ENCODE measurements at places on chromosomes 5 and 9. TPM values are rescaled to one million over a fixed set of nuclear protein-coding genes. Genes with fewer than 3 reads are reported as not detected.

The SLC36A3 gene
- not detected for total RNA-seq

The TTC16 gene
- total RNA-seq = not detected

The FOXD4 gene
- total RNA-seq = 0.25 TPM

The LPAR1 gene
- total RNA-seq = 0.32 TPM

The SUSD3 gene
- 0.16 TPM for total RNA-seq

The SLC4A9 gene
- total RNA-seq = under 0.01 TPM

The SPATA31D3 gene
- not detected for total RNA-seq

The GARIN3 gene
- not detected for total RNA-seq

The KCNV2 gene
- total RNA-seq = not detected

The NIM1K gene
- total RNA-seq = not detected

The AGPAT2 gene
- 33.7 TPM for total RNA-seq

The SPINK7 gene
- total RNA-seq = not detected

The HEXB gene
- 161 TPM for total RNA-seq

The ITK gene
- not detected for total RNA-seq

The MLANA gene
- not detected for total RNA-seq

The OLFM1 gene
- 25.5 TPM for total RNA-seq

The SLC34A3 gene
- not detected for total RNA-seq

The RAB3C gene
- 2.3 TPM for total RNA-seq

The TNFSF8 gene
- total RNA-seq = not detected

The XRCC4 gene
- 6.3 TPM for total RNA-seq

Measured in bladder microvascular endothelial cell (primary cell).